ENCODE measurements at places on chromosomes 13 and 19.
A peak's percentile ranks its signal among the peaks of the same experiment; 100 is the strongest.

DNA sequence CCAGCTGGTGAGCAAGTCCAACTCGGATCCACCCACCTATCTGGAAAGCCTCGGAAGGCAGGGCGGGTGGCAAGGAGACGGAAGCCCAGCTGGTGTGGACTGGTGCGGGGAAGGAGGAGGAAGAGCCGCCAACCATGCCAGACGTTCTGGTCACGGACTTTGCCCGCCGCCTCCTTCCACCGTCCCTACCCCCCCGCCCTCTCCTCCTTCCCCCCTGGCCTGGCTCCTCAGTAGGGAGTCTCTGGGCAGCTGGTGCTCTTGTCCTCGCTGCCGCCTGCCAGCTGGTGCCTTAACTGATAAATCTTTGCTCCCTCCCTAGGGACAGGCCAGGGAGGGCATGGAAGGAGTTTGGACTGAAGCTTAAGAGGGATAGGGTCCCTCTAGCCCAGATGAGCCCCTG is 4.8 kb downstream of the SYNGR4 start:
- DNase-seq = no peak
- no peaks in the 10 kb centered on the region for H3K27me3 ChIP-seq
- H3K4me1 ChIP-seq = no peaks in the 10 kb centered on the region
- H3K36me3 ChIP-seq = no peaks in the 10 kb centered on the region
- H3K4me3 ChIP-seq = no peak overlapping the region

DNA sequence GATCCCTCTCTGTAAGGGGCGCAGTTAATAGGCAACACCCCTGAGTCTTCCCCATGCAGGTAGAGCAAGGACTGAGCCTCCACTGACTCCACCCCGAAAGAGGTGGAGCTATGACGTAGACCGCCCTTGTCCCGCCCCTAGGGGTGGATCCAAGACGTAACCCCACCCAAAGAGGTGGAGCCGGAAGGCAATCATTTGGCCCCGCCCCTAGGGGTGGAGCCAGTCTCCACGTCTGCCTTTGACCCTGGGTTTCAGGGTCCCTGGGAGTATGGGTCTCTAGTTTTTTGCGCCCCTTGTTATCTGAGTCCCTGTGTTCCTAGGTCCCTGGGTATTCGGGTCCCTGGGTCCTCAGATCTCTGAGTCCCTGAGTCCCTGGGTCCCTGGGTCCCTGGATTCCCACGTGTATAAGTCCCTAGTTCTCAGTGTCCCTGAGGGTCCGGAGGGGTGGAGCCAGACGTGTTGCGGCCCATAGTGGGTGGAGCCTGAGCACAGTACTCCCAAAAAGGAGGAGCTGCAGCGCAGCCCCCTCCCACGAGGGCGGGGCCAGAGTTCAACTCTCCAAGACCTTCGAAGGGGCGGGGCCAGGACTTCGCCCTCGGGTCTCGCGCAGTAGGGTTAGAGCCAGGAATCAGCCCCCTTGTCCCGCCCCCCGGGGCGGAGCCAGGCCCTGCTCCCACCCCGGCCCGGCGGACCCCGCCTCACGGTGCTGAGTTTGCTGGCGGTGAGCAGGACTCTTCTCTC is 5.3 kb downstream of the DENND1C start:
- H3K27ac ChIP-seq = no peak overlapping the region
- peak; percentile 76 for DNase-seq
- H3K4me3 ChIP-seq = no peak overlapping the region
- no peaks in the 10 kb centered on the region for H3K4me1 ChIP-seq
- H3K36me3 ChIP-seq = no peaks in the 10 kb centered on the region

DNA sequence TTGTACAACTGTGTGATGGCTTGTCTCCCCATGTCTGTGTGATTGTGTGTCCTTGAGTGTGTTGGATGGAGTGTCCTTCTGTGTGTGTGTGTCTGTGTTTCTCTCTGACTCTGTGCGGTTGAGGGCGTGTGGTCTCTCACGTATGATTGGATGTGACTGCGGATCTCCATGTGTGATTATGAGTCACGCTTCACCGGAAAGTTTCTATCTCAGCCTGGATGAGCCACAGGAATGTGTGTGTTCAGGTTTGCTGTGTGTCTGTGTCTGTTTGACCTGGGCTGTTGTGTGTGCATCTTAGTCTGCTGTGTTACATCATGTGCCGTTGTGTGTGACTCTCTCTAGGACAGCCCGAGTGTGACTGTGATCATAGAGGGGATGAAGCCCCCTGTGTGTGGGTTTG is 15.5 kb upstream of the ZNF835 start:
- H3K36me3 ChIP-seq = no peaks in the 10 kb centered on the region
- no peaks in the 10 kb centered on the region for H3K4me1 ChIP-seq
- no peak overlapping the region for H3K27ac ChIP-seq
- DNase-seq = no peak
- no peak overlapping the region for H3K4me3 ChIP-seq

- no peaks in the 10 kb centered on the region for H3K4me1 ChIP-seq
- no peaks in the 10 kb centered on the region for H3K36me3 ChIP-seq
- H3K27ac ChIP-seq = no peak overlapping the region
- no peaks in the 10 kb centered on the region for H3K27me3 ChIP-seq
- DNase-seq = no peak
Measured at GRCh38 chr13:75327135-75327510, 154.8 kb downstream of the TBC1D4 start.

DNA sequence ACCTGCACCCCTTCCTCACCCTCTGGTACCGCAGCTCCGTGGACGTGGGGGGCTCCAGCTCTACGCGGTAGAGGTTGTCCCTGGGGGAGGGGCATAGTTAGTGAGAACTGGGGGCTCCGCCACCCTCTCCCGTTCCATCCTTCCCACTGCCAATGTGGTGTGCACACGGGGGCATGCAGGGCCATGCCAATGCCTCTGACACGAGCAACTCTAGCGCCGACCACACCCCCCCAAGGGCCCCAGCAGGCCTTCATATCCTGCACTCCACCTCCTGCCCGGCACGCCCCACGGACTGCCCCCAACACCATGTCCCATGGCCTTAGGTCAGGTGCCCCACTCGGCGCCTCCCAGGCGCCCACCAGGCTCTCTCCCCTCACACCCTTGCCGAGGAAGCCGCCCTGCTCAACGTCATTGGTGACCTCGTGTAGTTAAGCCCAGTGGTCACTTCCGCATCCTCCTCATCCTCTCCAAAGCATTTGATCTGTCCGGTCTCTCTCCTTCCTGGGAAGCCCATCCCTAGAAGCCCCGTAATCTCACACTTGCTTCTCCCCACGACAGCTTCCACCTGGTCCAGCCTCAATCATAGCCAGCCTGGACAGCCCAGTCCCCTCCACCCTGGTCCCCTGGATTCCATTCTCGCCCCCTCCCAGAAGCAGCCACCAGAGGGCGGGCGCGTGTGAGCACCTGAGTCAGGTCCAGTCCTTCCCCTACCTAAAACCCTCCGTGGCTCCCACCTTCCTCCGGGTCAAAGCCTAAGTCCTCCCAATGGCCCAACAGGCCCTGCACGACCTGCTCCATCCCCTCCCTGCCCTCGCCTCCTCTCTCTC is 2.1 kb downstream of the SEMA6B start:
- no peak for DNase-seq
- H3K36me3 ChIP-seq = no peaks in the 10 kb centered on the region
- no peaks in the 10 kb centered on the region for H3K27me3 ChIP-seq
- H3K27ac ChIP-seq = no peak overlapping the region
- no peaks in the 10 kb centered on the region for H3K4me1 ChIP-seq
- no peak overlapping the region for H3K4me3 ChIP-seq

DNA sequence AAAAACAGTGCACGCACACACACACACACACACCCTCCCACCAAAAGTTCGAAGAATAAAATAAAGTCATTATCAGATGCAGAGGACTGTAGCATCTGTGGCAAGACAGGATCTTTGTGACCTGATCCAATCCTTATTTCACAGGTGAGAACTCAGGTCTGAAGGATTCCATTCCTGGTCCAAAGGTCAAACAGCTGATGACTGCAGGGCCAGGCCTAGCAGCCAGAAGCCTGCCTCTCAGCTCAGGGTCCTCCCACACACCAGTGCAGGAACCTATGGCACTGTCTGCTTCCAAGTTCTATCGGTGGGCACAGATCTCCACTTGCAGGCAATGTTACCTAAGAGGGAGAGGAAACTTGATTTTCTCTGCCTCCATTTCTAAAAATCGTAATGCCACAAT is 57.5 kb downstream of the SERP2 start:
- peaks cover 15% of the 10 kb centered on the region for H3K36me3 ChIP-seq
- no peaks in the 10 kb centered on the region for H3K27me3 ChIP-seq
- H3K27ac ChIP-seq = no peak overlapping the region
- no peak overlapping the region for H3K4me3 ChIP-seq

- H3K27me3 ChIP-seq = peaks cover 5% of the 10 kb centered on the region
- no peak overlapping the region for H3K27ac ChIP-seq
- H3K4me3 ChIP-seq = no peak overlapping the region
- H3K36me3 ChIP-seq = no peaks in the 10 kb centered on the region
- H3K4me1 ChIP-seq = no peaks in the 10 kb centered on the region
Measured at GRCh38 chr13:108115738-108116137, 99.6 kb downstream of the LIG4 start.

DNA sequence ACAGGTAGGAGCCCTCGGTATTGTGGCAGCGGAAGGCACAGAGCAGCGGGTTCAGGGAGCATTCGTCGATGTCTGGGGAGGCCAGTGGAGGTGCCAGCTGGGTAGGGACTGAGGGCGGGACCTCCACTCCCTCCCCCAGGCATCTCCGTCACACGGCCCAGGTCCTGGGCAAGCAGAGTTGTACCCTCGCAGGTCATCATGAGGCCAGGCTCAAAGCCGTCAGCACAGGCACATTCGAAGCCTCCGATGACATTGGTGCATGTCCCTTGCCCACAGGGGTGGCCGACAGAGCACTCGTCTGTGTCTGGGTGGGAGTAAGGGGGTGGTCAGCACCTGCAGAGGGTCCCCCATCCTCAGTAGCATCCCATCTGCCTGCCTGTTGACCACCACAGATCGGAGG is 35.3 kb downstream of the CCL25 start:
- H3K27ac ChIP-seq = no peak overlapping the region
- H3K4me1 ChIP-seq = no peaks in the 10 kb centered on the region
- DNase-seq = no peak
- no peaks in the 10 kb centered on the region for H3K27me3 ChIP-seq

DNA sequence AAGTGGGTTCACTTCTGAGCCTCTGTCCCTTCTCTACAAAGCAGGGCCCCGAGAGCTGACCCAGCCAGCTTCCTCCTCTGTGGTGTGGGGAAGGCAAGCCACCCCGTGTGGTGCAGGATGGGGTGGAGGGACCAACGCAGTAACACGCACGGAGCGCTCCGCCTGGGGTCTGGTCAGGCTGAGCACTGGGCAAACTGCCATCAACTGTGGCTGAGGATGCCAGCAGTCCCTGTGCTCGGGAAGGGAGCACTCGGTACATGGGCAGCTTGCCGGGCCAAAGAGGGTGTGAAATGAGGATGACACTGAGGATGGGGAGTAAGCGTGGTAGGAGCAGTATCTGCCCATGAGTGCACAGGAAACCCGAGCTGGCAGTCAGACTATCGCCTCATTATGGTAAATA is 7.6 kb upstream of the GMIP start:
- no peak overlapping the region for H3K27ac ChIP-seq
- no peak for DNase-seq
- H3K27me3 ChIP-seq = no peaks in the 10 kb centered on the region

DNA sequence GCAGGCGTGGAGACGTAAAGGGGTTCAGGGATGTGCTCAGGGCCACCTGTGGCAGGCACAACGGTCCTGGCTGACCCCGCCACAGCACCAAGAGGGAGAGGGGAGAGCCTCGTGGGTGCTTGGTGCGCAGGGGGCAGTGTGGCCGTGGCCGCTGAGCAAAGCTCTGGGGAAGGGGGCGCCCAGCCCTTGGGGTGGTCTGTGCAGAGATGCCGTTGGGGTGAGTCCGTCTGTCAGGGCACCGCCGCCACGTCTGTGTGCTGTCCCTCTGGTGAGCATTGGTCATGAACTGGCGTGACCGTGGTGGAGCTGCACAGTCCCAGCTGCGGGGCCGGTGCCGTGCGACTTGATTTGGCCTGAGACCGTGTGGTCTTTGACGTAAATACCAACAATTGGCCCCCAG is 15.3 kb downstream of the GNA11 start:
- H3K27ac ChIP-seq = no peak overlapping the region
- H3K36me3 ChIP-seq = no peaks in the 10 kb centered on the region
- no peak overlapping the region for H3K4me3 ChIP-seq
- no peaks in the 10 kb centered on the region for H3K4me1 ChIP-seq
- no peak for DNase-seq

- no peak overlapping the region for H3K27ac ChIP-seq
- no peak overlapping the region for H3K4me3 ChIP-seq
- no peaks in the 10 kb centered on the region for H3K27me3 ChIP-seq
- H3K36me3 ChIP-seq = no peaks in the 10 kb centered on the region
- H3K4me1 ChIP-seq = peaks cover 23% of the 10 kb centered on the region
- no peak for DNase-seq
Measured at GRCh38 chr13:106178816-106179215, 356.6 kb downstream of the EFNB2 start.

DNA sequence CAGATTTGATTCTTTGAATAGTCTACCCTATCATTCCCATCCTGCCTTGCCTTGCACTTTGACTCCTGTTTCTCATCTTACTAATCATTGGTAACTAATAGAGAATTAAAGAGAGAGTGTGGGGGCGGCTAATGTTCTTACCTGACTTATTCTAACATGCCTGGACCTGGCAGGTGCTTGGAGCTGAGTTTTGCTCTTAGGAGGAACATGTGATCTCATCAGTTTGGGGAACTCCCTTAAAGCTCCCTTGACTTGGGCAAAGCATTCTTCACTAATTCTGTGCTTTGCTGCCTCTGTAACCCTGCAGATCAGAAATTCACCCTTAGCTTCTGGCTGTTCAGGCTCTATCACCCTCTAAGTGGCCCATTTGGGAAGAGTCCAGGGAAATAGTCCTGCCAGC is 861.1 kb downstream of the GPC5 start:
- no peak overlapping the region for H3K27ac ChIP-seq
- H3K27me3 ChIP-seq = no peaks in the 10 kb centered on the region
- no peaks in the 10 kb centered on the region for H3K4me1 ChIP-seq
- H3K36me3 ChIP-seq = no peaks in the 10 kb centered on the region

- peaks cover 24% of the 10 kb centered on the region for H3K4me1 ChIP-seq
- DNase-seq = peak; percentile 36
- H3K36me3 ChIP-seq = peaks cover 23% of the 10 kb centered on the region
- H3K27me3 ChIP-seq = no peaks in the 10 kb centered on the region
- peak overlapping the region; percentile 91 for H3K27ac ChIP-seq
Measured at GRCh38 chr13:27250833-27251165, 559 bp upstream of the RPL21 start.
